ENCODE measurements at places on chromosomes 7 and 10. TPM values are rescaled to one million over a fixed set of nuclear protein-coding genes. Genes with fewer than 3 reads are reported as not detected.

GRCh38 chr10:76213876-76214275 is 782.5 kb downstream of the LRMDA start:
- no peak for DNase-seq

- no peak for DNase-seq
Observed at GRCh38 chr7:43395351-43395750, 187.6 kb upstream of the STK17A start.

DNA sequence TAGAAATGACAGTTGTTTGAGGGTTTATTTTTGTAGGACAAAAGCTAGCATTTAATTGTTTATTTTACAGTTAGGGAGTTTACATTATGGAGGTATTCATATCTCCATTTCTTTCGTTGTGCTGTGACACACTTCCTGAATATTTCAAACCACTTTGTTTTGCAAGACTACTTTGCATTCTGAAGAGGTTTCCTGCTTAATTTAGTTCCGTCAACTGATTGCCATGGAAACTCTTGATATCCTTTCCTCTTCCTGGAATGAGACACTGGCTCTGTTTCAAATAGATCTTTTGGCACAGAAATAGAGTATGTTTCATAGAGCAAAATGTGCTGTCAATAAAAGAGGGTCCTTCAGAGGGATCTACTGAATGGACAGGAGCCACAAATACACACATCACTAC is 159.5 kb upstream of the AGR3 start:
- no peak for DNase-seq

The MCU gene
- polyA plus RNA-seq, result 30.1 TPM

The TLX1 gene
- polyA plus RNA-seq, result 0.02 TPM

The ACBD7 gene
- 0.54 TPM for polyA plus RNA-seq

- no peak for DNase-seq
Observed at GRCh38 chr10:45353186-45353585, 20.8 kb upstream of the ALOX5 start.

DNA sequence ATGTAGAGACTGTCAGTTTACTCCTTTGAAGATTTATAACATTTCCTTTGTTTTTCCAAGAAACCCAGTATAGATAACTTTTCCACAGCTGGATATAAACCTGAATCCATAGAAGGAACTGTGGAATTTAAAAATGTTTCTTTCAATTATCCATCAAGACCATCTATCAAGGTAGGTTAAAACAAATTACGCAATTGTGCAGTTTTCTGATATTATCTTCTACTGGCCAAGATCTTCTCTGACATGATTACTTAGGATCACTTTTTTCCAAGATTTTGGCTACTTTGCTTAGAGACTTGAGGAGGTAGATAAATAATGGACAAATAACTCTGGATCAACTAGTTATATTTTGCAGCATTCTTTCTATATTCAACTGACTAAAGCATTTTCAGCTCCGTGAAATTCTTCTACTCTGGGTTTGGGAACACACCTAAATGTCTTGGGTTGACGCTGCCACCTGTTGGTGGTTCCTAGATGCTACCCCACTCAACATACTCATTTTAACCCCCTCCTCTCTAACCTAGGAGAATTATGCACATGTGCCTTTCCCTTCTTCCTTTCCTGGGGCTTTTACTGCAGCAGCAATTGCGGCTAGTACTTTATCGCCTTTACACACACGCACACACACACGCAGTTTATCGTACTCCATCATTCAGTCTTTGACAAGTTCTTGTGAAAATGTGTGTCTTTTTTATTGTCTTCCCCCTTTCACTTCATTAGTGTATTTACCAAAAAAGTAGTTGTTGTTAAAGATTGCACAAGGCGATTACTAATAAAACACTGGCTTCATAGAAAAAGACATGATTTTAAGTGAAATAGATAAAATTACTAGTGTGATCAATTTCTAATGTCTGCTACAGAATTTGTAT is 32.7 kb downstream of the ABCB5 start:
- peak; percentile 51 for DNase-seq

The SLC26A4 gene
- 0.61 TPM for polyA plus RNA-seq

DNA sequence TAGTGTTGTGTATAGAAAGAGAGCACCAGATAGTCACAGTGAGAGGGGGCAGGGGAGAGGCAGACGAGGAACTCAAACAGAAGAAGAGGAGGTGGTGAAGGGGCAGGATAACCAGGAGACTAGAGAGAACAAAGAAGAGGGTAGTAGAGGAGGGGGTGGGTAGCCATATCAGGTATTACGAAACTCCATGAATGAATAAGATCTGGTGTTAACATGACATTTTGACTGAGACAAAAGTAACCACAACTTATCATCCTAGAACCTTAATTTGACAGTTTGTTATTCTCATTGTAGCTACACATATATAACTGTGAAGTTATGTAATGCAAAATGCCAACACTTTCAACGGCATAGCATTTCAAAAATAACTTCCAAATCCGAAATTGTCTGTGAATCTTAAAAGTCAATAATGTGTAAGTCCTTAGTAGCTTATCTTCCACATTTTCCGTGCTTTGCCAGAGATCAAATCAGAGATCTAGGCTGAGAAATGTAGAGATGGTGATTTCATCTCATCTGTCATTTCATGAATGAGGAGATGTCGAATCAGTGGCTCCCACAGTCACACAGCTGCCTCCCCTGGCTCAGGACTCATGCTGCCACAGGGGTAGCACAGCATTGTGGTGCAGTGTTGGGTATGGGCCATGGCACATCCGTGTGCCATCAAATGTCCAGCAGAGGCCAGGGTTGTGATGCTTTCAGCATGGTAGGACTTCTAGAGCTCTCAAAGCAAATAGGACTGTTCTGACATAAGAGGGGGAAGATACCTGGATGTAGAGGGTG is 202.1 kb downstream of the HECW1 start:
- DNase-seq, result no peak

GRCh38 chr7:25775999-25776743 is 375.8 kb upstream of the NFE2L3 start:
- DNase-seq, result no peak

DNA sequence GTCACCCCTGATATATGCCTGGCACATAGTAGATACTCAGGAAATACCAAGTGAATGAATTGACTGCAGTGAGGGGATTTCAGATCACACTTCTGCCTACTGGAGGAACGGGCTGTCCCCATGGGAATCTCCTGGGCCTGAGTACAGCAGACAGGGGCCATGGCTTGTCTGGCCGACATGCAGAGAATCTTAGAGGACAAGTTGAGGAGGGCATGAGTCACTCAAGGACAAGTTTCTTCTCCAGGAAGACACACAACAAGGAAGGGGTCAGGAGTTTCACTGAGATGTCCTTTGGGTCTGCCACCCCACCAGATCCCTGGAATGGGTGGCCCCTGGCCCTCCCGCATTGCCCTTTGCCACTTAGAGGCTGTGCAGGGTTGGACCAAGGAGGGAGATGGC is 20.7 kb downstream of the PLPP4 start:
- DNase-seq, result no peak

DNA sequence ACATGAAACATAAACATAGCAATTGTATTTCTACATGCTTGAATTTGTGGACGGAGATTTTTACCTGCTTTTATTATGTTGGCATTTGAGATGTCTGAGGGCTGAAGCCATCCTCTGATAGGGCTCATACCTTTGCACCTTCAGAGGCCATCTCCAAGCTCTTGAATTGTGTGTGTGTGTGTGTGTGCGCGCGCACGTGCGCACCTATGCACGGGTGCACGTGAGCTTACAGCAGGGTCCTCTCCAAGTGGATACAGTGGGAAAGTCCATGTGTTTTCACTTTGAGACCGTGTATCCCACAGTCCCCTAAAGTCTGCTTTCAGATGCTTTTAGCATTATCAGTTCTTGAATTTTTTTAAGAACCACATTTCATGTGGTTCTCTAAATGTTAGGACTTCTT is 178.6 kb downstream of the RAB11FIP2 start:
- DNase-seq, result no peak

GRCh38 chr7:109926738-109927137 is 1164.2 kb upstream of the LRRN3 start:
- DNase-seq, result peak; percentile 37

Data from SK-N-SH (cell line).